ENCODE measurements at places on chromosomes 3 and 15.

GRCh38 chr15:85333132-85333831 is 47.1 kb upstream of the AKAP13 start:
- no peak for DNase-seq

GRCh38 chr3:170947018-170947769 is 38.8 kb upstream of the EIF5A2 start:
- DNase-seq, result no peak

DNA sequence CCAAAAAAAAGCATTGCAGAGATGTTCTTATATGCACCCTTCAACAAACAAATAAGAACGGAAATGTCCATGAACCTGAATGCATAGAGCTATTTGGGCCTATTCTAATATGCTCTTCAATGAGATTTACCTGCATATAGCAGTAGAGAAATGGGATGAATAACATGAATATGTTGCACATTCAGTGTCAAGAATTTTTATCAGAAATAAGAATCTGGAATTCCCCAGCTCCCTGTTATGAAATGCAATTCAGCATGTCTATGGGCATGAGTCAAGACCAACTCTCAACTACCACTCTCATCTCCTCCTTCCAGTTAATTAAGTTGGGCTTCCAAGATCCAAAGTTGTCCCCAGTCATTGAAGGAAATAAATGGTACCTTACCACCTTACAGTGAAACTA is 133.7 kb upstream of the ALCAM start:
- no peak for DNase-seq

DNA sequence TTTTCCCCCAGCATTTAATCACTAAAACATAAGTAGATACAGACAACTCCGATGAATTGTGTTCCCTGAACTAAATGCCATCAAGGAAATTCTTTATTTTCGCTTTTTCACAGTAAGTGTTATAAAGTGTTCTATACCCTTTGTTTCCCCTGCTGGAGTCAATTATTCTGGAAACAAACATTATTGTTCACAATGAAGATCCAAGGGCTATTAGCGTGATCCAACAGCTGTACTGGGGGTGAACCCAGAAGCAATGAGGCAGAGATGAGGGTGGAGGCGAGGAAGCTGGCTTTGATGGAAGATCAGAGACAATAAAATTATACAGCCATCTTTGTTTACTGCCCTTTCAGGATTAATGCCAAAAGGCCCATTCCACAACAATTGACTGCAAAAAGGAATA is 250.3 kb upstream of the IGF1R start:
- no peak for DNase-seq

- DNase-seq, result no peak
These were observed 130.1 kb upstream of the PRICKLE2 start for GRCh38 chr3:64355401-64355807.

GRCh38 chr15:74283368-74283767 is 47.2 kb downstream of the CCDC33 start:
- DNase-seq, result no peak

GRCh38 chr3:114405202-114405990 is 111.6 kb downstream of the TIGIT start:
- no peak for DNase-seq

- DNase-seq, result peak; percentile 61
These were observed 68.4 kb upstream of the TNFAIP8L3 start for GRCh38 chr15:51162865-51163762.

DNA sequence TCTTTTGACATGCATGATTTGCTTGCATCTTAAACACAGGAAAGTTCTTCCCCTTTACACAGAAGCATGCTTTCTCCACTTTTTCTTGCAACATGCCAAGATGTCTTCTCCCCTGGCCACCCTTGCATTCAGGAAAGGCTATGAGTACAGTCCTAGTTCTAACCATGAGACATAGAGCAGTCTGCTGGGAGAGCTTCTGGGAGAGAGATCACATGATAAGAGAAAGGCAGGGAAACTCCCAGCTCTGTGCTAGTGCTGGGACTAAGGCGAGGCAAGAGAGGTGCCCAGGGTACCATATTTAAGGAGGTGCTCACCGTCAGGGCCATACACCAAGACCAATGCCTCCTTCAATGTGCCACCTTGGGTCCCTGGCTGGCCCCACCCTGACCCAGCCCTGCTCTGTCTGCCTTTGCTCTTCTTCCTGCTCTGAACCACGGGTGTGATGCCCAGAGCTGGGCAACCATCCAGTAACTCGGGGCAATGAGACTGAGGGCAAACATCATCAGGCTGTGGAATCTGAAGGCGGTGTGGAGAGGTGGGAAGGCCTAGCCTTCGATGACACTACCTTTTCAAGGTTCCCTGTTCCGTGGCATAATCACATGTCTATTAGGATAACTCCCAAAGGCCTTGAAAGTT is 77.4 kb upstream of the PRR20G start:
- no peak for DNase-seq

GRCh38 chr15:45831787-45832186 is 197.0 kb downstream of the SQOR start:
- DNase-seq, result no peak

- no peak for DNase-seq
These were observed 6.5 kb downstream of the ALAS1 start for GRCh38 chr3:52204337-52205073.

DNA sequence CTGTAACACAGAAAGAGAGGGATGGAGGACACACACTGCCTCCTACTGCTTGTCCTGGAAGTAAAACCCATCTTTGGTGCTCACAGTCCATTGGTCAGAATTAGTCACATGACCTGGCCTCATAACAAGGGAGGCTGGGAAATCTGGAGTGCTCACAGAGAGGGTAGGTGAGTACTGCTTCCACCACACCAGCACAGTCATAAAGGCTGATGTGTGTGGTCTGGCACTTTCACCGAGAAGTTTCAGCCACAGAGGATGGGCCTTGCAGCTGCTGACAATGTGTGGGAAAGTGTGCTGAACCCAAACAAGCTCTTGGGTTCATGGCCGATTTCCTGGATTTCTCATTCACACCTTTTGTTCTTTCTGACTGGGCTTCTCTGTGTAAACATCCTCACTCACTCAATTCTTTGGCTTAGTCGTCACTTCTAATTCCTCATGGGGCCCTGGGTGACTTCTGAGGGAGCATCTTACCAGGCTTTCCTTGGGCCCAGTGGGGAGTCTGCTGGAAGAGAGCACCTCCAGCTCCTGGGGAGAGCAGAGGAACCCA is 100.7 kb downstream of the ASB7 start:
- peak; percentile 28 for DNase-seq

DNA sequence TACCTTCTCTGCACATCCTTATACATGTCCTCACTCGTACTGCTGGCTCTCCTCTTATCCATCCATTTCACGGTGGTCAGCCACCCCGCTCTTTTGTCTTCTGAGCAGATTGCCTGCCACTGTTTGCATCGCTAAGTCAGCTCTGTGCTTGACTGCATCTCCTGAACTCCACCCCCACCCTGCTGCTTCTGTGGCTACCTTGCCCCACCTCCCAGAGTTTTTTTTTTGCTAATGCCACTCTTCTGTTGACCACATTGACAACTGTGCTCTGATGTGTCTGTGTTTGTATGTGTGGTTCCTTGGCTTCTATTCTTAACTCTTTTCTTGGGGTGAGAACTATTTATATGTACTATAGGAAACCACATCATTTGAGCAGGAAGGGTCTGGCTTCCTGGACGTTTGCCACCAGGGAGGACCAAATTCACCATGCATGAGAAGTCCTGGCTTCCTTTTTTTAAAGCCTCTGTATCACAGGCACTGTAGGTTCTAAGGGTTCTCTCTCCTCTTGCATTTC is 12.8 kb upstream of the MTMR10 start:
- peak; percentile 61 for DNase-seq

GRCh38 chr3:170354760-170355159 is 2.8 kb upstream of the SKIL start:
- DNase-seq, result no peak

- DNase-seq, result peak; percentile 71
These were observed 821 bp downstream of the LINS1 start for GRCh38 chr15:100601163-100601562.

DNA sequence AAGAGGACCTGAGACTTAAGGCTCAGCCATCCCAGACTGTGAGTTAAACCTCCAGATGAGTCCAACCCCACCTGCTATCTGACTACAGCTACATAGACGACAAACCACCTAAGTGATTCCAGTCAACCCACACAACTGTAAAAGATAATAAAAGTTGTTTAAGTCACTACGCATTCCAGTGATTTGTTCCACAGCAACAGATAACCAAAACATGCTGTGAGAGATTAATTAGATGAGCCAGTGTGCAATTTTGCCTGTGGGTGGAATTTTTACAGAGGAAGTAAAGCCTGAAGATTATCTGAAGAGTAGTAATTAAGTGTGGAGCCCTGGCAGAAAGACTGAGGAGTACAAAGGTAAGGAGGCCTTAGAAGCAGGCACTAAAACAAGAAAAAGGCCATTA is 5.4 kb downstream of the BTBD1 start:
- no peak for DNase-seq

GRCh38 chr15:74573987-74574386 is 33.0 kb downstream of the ARID3B start:
- DNase-seq, result no peak

DNA sequence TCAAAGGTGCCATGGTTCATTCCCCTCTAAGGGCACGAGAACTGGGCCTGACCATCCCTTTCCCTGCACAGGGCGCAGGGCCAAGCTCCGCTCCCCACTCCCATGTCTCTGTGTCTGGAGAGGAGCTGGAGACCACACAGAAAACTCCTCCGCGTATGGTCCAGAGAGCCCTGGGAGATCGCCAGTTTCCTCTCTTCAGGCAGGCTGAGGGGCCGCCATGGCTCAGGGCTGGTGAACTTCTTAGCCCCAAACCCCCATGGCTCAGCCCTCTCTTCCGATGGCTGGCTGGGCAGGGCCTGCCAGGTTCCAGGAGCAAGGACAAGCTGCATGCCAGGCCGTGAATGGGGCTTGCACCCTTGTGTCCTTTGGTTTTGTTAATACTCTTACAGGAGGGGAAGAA is 52.9 kb downstream of the EXOG start:
- peak; percentile 12 for DNase-seq

DNA sequence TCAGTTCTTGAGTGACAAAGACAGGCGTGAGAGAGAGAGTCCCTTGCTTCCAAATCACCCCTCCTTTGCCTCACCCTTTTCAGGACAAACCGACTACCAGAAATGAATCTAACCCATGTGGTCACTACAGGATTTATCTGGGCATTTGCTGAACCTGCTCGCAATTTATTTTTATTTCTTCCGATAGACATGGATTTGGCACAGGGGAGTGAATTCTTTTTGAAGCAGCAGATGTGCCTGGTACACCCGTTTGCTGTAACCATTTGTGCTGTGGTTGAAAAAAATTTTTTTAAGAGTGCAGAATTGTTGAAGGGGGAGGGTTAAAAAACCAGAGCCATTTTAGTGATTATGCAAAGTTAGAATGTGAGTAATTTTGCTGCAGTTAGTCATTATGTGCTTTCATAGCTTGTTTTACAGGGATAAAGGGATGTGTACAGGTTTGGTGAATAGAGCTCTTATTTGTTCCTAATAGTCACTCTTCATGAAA is 442.0 kb downstream of the LPP start:
- no peak for DNase-seq

DNA sequence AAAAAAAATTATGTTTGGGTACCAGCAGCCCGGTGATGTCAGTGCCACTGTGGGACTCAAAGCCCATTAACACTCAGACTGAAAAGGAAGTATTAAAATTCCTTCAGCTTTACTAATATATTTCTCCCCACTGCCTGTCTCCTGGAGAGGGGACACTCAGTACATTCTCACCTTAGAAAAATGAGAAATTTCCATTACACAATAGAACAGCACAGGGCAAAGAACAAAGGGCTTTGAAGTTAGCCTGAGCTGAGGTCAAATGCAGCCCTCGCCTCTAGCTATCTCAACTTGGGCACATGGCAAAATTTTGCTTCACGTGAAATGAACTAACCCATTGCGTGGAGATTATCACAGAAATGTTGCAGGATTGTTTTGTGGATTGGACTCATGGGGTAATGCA is 80.8 kb downstream of the RARB start:
- DNase-seq, result no peak

DNA sequence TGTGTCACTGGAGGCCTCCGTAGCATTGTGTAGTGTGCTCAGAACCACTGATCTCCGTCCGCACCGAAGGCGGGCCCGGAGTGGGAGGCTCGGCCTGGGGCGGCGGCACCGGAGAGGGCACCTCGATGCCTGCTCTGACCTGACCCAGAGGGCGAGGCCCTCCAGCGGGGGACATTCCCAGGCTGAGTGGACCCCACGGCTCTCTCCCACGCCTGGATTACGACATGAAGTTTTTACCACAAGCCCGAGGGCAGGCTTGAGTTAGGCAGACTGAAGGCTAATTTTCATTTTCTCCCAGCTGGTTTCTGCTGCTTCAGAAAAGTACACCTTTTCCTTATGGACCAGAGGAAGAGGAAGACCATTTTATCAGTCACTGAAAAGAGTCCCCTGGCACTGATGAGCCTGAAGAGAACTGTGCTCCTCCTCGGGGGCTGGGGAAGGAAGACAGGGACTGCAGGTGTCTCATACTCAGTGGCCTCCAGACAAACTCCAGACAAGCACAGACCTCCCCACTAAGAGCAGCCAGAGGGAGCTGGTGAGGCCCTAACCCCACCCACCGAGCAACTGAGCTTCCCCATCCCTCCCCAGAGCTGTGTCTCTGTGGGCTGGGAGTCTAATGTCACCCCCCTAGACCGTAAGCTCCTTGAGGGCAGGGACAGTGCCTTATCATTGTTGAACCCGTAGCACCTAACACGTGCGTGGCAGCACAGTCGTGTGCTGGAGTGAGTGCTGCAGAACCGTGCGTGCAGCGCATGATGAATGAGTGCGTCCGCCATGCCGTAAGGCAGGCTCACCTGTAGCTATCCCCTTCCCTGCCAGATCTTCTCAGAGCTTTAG is 74.5 kb upstream of the BLM start:
- DNase-seq, result no peak

DNA sequence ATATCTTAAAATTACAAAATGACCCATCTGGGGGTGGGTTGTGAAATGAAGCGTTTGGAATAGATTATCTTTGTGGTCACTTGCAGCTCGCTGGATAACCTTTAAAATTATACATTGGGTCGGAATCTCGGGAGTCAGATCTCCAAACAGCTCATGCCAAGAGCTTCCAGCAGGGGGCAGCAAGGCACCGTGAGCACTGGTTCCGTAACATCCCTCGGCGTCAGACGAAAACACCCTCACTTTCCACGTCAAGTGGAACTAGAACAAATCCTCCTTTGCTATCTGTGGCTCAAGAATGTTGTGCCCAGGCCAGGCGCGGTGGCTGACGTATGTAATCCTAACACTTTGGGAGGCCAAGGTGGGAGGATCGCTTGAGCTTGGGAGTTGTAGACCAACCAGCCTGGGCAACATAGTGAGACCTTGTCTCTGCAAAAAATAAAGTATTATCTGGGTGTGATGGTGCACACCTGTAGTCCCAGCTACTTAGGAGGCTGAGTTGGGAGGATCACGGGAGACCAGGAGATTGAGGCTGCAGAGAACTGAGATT is 31.1 kb downstream of the UMPS start:
- peak; percentile 80 for DNase-seq
